Right atrium auricular region (tissue), 2 donors: ENCODE measurements at places on chromosomes 16 and 17. TPM values are rescaled to one million over a fixed set of nuclear protein-coding genes. Genes with fewer than 3 reads are reported as not detected.

Gene ADAMTS18
- total RNA-seq, result not detected

GRCh38 chr17:72989074-72989610, 103.3 kb downstream of the SLC39A11 start:
- no peak for DNase-seq

DNA sequence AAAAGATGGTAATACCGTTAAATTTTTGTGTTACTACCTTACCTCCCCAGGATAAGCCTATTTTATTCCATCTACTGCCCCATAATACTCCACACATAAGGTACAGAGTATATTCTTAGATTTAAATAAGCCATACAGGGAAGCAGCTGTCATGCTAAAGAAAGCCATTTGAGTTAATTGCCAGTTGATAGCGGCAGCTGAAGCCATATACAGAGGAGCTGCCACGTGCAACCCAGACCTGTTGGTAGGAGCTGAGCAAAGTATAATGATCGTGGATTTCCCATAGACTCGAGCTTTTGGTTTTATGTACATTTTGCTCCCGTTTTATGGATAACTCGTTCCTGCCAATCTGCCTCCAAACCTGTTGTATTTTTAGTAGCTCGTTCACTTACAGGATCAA, 12.0 kb downstream of the CPSF4L start:
- DNase-seq, result no peak

- no peak for DNase-seq
These were observed 140.9 kb downstream of the PMP22 start for GRCh38 chr17:15124264-15124595.

GRCh38 chr17:9987779-9988585, 82.9 kb upstream of the RCVRN start:
- no peak for DNase-seq

DNA sequence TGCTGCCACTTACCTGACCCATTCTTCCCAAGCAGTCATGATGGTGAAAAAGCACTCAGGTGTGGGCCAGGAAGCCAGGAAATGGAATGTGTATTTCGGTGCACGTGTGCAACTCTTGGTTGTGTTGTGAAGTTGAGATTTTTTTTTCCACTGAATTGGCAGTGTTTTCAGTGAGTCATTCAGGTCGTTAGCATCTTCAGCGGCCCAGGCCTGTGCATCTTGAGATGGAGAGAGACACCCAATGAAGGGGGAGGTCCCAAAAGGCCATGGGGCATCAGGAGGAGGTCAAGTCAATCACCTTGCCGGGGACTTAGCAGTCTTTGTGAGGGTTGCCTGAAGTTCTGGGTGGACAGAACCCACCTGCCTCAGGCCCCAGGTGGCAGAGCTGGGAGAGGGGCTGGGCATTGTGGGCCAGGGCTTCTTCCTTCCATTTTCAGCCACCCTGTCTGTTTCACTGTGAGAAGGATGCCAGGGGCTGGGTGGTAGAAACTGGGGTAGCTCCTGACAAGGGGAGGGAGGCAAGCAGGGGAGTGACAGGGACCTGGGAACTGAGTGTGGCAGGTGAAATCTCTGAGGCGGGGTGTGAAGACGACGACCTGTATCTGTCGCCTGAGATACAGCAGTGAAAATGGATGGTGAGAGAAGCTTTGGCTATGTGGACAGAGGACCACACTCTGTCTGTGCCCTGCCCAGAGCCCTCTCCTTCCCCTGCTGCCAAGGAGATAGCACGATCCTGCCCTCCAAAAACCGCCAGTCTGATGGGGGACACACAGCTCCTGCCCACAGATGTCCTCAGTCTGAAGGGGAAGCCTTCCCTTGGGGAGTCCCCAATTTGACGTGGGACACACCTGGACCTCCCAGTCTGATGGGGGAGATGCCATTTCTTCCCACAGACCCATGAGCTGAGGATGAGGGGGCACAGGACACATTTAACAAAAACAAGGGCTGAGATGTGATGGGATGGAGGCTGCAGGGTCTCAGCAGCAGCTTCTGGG, 11.9 kb downstream of the TBKBP1 start:
- no peak for DNase-seq

GRCh38 chr16:19876501-19877059, 8.1 kb downstream of the GPRC5B start:
- no peak for DNase-seq

DNA sequence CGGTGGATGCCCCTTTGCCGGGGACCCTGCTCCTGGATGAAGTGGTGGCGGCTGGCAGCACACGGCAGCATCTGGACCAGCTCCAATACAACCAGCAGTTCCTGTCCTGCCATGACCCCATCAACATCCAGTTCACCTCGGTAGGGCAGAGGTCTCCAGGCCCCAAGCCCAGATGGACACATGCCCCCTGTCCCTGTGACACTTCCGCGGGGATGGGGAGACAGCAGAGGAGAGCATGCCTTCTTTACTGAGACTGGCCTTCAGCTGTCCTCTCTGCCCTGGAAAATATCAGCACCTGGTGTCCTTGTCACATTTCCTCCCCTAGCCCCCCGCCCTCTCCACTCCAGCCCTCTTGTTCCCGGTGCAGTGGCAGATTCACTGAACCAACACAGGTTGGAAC, 6.2 kb downstream of the CHAD start:
- DNase-seq, result no peak

- no peak for DNase-seq
These were observed 41.7 kb downstream of the ANKFY1 start for GRCh38 chr17:4221899-4222659.

Gene KRTAP3-2
- not detected for total RNA-seq

DNA sequence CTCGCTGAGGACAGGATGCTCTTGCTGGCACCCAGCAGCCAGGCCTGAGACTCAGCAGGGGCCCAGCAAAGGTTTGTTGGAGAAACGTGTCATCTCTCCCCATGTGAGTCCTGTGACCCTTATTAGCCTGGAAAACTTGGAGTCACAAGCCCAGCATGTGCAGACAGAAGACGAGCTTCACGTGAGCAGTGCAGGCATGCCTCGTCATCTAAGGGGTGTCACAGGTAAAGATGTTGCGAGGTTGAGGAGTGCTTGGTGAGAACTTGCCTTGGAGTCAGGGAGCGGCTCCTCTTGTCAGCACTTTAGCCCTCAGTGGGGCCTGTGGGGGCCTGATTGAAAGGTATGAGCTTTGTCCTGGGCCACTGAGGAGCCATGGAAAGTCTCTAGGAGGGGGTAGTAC, 2.1 kb upstream of the CTRL start:
- DNase-seq, result no peak

Gene DRC3
- total RNA-seq, result 0.94 TPM

DNA sequence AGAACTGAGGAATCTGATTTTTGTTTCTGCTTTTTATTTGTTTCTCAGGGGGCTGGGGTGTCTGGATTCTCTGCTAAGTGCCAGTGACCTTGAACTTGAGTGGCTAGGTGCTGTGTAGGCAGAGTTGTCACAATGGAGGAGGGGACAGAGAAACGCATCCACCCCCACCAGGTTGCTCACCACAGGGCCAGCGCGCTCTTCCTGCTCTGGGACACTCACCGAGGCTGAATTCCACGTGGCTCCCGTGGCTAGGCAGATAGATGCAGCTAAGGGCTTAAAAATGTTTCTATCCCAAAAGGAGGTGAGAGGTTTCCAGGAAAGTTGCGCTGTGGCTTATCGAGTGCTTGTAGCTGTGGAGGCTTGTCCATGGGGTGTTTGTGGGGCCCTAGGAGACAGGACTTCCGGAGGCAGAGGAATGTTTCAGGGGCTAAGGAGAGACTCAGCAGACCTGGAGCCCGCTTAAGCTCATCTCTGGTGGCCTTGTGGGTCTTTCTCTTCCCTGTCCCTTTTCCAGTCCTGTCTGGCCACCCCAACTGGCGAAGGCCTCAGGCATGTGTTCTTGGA, 36.8 kb downstream of the ADCY7 start:
- no peak for DNase-seq

DNA sequence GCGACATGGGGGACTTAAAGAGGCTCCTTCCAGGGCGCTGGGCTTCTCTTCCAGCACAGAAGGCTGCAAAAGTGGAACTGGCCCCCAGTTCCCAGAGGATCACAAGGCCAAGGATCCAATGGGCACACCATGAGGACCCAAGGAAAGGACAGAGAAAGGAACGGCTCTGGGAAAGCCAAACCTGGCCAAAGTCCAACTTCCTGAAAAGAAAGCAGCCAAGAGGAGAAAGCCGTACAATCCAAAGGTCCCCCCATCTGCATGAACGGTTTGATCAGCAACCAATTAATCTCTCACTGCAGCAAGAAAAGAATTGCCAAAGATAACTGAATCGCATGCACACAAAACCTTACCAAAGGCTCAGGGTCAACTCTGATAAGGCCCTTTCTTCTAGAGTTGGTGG, 19.8 kb upstream of the ICAM2 start:
- DNase-seq, result no peak

Gene PRSS33
- not detected for total RNA-seq

DNA sequence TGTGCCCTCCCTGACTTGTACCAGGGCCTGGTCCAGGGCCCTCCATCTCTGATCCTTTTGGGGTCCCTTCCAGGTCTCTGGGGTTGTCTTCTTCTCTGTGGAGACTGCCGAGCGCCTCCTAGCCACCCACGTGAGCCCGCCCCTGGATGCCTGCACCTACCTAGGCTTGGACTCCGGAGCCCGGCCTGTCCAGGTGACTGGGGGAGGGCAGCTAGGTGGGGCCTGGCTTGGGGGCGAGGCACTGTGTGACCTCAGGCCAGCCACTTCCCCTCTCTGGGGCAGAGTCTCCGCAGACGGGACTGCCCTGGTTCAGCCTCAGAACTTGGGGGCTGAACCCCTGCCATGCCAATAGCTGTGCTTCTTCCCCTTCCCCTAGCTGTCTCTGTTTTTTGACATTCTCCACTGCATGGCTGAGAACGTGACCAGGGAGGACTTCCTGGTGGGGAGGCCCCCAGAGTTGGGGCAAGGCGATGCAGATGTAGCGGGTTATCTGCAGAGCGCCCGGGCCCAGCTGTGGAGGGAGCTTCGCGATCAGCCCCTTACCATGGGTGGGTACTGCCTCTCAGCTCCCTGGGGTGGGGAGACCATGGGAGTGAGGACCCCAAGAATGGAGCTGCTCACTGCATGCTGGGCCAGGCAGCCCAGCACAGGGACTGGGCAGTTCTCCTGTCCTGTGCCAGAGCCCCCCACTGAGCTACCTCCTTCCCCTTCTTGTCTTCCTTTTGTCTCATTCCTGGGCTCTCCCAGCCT, 14.6 kb downstream of the FCSK start:
- DNase-seq, result no peak

Gene CES5A
- not detected for total RNA-seq

Gene TNK1
- total RNA-seq, result 4.1 TPM

DNA sequence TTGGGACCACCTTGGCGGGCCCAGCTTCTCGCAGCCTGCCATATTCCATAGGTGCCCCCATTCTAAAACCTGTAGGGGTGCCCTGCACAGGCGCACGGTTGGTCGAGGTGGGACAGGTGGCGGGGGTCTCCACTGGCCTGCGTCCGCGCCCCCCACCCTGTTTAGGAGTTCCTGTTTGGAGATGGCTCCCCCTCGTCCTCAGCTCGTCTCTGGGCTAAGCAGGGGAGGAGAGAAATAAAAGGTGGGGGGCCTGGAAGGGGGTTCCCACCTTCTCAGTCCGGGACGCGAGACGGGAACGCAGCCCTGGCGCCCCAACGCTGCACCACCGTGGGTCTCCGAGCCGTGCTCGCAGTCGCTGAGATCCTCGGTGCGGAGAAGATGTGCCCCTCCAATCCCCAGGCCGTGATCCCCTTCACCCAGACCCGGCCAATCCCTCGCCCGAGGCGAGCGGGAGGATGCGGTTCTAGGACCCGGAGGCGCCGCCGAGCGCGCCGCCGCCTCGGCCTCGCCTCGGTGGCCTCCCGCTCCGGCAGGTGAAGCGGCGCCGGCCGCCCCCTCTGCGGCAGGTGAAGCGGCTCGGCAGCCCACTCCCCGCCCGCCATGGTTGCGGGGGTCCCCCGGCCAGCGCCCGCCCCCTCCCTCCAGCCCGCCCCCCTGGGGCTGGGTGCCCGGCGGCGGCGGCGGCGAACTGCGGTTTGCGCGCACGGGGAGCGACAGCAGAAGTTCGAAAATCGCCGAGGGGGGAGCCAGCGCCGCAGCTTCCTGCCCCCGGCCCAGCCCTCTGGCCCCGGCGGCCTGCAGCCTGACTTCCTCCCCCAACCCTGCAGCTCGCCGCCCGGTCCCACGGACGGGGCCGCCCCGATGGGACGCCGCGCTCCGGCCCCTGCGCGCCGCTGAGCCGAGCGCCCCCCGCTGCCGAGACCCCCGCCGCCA, at the start of gene FMNL1:
TSS of gene FMNL1 (plus strand) at position 805 of the 933 bp plus-strand sequence. CDS start 240 bp downstream, outside the sequence.
- DNase-seq, result no peak

DNA sequence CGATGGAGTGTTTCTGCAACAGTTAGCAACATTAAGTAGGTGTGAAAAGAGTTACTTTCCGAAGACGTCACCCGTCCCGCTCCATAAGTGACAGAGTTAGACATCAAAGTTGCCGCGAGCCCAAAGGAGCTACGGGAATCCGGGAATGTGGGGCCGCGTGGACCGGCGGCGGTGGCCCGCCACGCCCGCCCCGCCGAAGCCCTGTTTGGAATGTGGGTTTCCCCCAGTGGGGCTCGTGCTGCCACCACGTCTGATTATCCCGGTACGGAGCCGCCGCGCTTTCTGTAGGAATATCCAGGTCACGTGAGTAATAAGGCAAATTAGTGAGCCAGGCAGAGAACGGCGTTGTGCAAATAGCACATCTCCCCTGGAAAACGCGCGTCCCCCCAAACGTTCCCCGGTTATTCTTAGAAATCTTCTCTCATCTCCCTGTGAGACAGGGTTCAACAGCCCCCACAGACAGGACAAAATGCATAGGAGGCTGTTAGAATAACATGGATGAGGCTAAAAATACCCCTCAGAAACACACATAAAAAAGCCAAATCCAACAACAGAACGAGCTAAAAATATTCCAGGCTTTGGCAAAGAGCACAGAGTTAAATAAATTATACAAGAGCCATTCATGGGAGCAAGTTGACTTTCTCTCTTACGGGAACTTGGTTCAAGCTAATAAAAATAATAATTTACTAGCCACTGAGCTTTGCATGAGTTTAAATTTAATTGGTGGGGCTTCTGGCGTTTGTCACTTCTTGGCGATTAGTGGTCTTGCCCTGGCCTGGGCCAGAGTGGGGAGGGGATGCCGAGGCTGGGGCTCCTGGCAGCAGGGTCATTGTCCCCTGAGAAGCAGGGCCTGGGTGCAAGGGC, 8.6 kb downstream of the BAHCC1 start:
- no peak for DNase-seq

Gene PPP1R1B
- 6.7 TPM for total RNA-seq

Gene CHST6
- 2.8 TPM for total RNA-seq

- DNase-seq, result no peak
These were observed 71.7 kb downstream of the CDC27 start for GRCh38 chr17:47117386-47117785.

Gene KRT10
- total RNA-seq, result 18.9 TPM

Gene CRYBA1
- total RNA-seq, result not detected

Gene DNAH3
- 0.20 TPM for total RNA-seq

Gene WFIKKN1
- total RNA-seq, result 0.52 TPM
